ENCODE measurements at places on chromosomes 5 and 9.

- no peak for DNase-seq
Observed at GRCh38 chr9:97272072-97272471, 35.4 kb upstream of the CCDC180 start.

- no peak for DNase-seq
Observed at GRCh38 chr5:78587081-78587774, 61.3 kb downstream of the LHFPL2 start.

GRCh38 chr5:77186652-77187370 lies 23.7 kb upstream of the PDE8B start:
- DNase-seq = no peak

GRCh38 chr5:134246771-134247427 lies 21.0 kb upstream of the PPP2CA start:
- DNase-seq = no peak

DNA sequence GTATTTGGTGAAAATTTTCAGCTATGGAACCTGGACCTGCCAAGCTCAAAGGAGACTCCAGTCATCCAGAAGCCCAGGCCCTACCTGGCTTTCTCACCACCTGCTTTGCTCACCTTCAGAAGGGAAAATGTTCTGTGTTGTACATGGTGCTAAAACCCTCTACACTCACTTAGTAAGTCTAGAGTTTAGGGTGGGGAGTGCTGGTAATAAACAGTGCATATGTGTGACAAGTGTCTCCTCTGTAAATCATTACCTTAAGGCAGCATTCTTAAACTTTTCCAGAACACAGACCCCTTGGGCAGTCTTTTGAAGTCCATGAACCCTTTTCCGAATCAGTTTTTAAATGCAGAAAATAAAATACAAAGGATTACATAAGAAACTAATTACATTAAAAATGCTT lies 248.8 kb upstream of the PIK3R1 start:
- no peak for DNase-seq

GRCh38 chr9:134837529-134837928 lies 43.1 kb upstream of the FCN2 start:
- no peak for DNase-seq

- DNase-seq = no peak
Observed at GRCh38 chr5:98936948-98937715, 8.3 kb upstream of the CHD1 start.

- no peak for DNase-seq
Observed at GRCh38 chr5:146051678-146052077, 53.7 kb downstream of the PLAC8L1 start.

DNA sequence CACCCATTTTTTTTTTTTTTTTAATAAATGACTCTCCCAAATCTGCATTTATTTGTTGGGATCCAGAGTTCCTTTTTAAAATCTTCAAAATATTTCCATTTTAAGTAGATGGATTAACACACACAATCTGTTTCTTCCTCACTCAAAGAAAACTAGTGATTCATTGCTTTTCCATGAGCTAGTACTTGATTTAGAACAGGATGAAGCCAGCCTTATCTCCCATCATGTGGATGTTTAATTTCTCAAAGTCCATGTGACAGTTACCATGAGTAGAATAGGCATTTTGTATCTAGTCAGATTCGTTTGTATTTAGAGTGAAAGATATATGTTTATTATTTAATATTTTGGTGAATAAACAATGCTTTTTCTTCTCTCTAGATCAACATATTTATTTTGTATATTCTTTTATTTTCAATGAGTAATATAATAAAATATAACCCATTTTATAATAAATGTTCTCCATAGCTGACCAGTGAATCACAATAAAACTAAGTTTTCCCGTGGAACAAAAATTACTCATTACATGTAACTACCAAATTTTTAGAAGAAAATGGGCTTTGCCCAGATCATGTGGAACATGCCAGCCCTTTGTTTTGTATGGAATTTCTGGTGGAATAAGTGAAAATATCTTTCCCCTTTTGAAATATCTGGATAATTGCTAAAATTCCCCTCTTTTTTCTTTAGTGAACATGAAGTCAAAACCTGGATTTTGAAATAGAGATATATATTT lies 54.9 kb upstream of the RPS23 start:
- DNase-seq = no peak

- no peak for DNase-seq
Observed at GRCh38 chr9:89038382-89039103, 47.3 kb downstream of the S1PR3 start.

DNA sequence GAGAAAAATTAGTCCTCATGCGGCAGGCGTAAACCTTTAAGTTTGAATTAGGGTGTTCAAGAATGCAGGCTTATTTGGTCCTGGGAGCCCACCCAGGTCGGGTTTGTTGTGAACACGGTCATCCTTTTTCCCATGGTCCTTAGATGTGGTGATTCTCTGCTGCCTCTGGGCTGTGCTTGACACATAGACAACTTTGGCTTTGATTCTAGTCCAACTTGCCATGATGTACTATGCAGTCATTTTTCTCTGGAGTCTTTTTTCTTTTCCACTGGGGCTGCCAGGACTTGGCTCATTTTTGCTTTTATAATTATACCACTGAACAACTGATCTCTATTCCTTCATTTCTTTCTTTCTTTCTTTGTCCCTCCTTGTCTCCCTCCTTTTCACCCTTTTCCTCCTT lies 218.6 kb downstream of the SREK1 start:
- DNase-seq = no peak

DNA sequence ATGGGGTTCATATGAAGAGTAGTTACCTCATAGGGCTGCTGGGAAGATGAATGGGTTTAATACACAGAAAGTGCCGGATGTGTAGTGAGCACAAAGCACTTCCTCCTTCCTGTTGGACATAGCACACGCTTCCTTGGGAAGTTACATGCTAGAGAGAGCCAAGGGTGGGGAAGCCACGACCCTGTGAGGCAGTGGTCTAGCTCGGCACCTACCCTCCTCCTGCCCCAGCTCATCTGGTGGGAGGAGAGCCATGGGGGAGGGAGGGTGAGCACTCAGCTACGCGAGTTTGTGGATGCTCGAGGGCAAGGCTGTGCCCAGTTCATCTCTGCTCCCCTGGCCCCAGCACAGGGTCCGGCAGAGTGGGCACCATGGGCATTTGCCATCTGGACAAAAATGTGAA lies 43.6 kb upstream of the NEK6 start:
- DNase-seq = no peak

DNA sequence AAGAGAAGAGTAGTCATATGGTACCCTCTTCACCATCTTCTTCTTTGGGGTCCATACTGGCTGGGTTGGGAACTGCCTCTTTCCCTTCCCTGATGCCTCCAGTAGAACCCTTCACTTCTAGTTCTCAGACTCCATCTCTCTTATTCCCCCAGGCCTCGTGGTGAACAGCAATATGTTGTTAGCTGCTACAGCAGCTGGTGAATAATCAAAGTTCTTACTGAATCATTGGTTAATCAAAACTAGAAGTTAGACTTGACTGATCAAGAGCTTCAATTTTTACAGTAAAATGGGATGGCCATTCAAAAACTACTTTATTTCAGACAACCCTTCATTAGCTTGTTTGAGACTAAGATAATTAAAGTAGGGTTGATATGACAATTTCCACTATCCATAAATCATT lies 190.9 kb upstream of the GNA14 start:
- DNase-seq = no peak

DNA sequence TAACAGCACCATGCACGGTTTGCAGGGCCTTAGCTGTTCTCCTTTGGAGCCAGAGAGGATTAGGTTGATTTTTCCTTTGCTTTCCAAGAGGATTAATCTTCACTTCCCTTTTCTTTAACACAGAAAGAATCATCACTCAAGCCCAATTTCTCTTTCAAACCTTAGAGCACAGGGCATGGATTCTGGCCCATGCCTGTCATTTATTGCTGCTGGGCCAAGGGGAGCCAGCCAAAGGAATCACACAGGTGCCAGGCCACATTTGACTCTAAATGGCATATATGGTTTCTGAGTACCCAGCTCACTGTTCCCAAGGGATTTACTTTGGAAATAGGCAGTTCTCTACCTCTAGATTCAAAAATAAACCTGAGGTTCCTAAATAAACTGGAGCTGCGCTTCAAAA lies 58.3 kb downstream of the FBXL7 start:
- no peak for DNase-seq

- peak; percentile 23 for DNase-seq
Observed at GRCh38 chr5:62720031-62720441, 141.4 kb downstream of the LRRC70 start.

GRCh38 chr9:113953531-113953930 lies 77.4 kb downstream of the ZNF618 start:
- DNase-seq = no peak

GRCh38 chr5:168788107-168788506 lies 208.9 kb upstream of the PANK3 start:
- no peak for DNase-seq

- no peak for DNase-seq
Observed at GRCh38 chr9:92736563-92737215, 27.9 kb downstream of the BICD2 start.

DNA sequence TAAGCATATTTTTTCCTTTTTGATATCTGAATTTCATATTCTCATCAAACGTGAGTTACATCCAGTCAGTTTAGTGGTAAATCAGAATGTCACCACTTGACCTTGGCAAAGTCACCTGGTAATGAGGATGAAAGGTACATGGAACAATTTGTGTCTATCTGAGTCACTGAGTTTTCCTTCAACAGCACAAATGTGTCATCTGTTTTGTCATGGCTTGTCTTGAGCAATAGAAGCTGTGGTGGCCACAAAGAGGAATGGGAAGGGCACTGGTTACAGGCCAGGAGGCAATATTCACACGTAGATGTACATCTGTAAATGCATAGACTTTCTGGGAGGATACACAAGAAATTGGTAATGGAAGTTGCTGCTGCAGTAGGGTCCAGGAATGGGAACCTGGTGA lies 8.4 kb upstream of the ZNF474 start:
- DNase-seq = no peak

GRCh38 chr9:27337833-27338526 lies 41.0 kb upstream of the EQTN start:
- DNase-seq = no peak

- DNase-seq = no peak
Observed at GRCh38 chr5:135869935-135870334, 25.7 kb downstream of the IL9 start.

DNA sequence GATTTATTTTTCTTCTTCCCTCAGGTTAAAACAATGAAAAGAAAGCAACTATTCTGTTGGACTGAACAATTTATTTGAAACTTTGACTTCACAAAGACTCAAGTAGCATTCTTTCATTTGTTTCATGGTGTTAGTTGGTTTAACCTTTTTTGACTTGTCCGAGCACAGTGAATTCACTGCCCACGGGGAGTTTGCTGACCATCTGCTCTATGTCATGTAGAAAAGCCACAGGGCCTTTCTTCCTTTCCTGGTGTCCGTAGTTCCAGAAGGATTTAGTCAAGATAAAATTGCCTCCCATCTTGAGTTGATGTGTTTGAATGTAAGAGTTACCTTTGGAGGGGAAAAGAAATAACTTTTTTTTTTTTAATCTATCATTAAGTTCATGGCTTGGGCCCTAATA lies 55.1 kb upstream of the ZNF608 start:
- no peak for DNase-seq

DNA sequence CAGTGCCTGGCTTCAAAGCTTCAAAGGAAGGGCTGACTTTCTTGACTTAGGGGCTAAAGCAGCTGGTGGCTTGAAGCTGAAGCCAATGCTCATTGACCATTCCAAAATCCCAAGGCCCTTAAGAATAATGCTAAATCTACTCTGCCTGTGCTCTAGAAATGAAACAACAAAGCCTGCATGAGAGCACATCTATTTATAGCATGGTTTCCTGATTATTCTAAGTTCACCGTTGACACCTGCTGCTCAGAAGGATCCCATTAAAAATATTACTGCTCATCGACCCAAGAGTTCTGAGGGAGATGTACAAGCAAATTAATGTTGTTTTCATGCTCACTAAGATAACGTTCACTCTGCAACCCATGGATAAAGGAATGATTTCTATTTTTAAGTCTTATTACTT lies 6.7 kb downstream of the TMEM174 start:
- DNase-seq = no peak

DNA sequence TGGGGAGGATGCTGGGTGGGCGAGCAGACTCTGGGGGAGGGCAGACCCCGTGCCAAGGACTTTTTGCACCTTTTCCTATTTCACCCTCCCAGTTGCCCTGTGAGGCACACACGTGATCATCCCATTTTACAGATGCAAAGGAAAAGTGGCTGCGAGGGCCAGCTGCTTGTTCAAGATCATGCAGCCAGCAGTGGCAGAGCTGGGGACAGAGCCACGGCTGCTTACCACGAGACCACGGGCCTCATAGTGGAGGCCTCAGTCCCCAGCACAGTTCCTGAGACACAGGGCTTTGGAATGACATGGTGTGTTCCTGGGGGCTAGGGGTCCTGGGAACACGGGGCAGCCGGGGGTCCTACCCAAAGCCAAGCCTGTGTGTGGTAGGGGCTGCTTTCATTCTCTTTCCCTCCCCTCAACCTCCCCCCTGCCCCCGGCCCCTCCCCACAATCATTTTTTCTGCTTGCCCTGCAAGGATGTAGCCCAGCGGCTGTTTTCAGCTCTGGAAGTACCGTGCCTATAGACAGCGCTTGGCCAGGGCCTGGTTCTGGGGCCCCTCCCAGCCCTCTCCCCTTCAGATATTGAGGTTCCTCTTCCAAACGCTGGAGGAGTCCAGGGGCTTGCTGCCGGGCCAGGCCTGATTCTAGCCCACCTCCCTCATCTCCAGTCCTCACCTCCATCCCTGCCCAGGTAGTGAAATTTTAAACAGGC lies 58.5 kb upstream of the IER5L start:
- DNase-seq = no peak

DNA sequence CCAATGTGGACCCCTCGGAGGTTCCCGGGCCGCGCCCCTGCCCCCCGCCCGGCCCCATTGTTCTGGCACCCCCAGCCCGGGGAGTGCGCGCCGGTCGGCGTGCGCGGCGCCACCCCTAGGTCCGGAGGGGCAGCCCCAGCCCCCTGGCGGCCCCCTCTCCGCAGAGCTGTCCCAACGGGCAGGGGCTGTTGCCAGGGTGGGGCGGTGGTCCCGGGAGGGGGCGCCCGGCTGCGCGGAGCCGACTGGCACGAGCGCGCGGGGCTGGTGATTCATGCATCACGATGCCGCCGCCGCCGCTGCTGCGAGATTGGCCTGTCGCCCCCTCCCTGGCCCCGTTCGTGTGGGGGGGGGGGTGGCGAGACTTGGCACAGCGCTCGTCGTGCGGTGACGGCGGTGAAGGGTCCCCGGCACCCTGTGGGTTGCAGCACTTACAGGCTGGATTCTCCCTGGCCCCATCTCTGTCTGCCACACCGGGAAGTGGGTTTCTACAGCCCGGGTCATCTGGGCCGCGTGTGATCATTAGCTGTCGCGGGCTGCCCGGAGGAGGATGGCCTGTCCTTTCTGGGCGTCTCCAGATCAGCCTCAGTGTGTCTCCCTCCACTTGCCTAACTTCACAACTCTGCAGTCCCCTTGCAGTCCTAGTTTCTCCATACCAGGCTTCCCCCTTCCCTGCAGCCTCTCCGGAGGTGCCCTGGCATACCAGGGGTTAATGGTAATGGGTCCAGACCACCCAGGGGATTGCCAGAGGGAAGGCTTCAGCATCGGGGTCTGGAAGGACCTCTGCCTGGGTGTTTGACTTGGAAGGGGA lies 858 bp downstream of the NCS1 start:
- DNase-seq = no peak

DNA sequence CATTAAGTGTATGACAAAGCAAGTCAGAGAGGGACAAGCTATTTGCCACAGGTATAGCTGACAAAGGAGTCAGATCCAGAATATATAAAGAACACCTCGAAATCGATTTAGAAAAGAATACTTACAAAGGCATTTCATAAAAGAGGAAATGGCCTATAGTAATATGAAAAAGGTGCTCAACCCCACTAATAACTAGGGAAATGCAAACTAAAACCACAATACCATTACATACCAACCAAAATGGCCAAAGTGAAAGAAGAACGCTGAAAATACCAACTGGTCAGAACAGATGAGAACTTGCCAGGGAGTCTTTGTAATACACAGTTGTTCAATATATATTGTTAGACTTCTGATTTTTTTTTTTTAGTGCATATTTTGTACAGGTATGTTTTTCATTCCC lies 152.9 kb downstream of the CDC42SE2 start:
- no peak for DNase-seq
